C1 segment of cervical spinal cord (tissue), 14 donors: ENCODE measurements at places on chromosomes 13 and 19.

DNA sequence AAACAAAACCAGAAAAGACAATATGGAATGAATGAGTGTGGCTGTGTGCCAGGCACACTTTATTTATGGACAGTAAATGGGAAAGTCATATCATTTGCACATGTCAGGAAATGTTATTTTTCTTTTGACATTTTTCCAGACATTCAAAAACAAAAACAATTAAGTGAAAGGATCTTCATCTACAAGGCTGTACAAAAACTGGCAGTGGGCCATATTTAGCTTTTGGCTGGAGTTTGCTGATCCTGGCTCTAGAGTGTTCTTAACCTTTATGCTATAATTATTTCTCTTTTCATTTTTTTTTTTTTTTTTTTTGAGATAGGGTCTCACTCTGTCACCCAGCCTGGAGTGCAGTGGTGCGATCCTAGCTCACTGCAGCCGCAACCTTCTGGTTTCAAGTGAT, 6.5 kb upstream of the TNFSF9 start:
- no peak for DNase-seq

DNA sequence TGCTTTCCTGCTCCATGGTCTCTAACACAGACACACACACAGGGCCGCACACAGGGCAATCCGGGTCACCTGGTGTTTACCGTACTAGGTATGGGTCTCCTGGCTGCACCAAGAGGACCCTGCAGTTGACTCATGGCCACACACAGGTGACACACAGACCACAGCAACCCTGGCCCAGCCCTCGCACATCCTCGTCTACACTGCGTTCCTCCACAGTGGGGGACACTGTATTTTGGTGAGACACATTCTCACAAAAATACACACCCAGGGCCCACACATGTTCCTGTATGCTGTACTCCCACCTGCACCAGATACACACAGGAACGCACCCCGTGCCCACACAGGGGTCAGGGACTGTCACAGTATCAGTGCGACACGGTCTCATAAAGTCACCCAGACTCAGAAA, 12.8 kb downstream of the PDE4A start:
- no peak for DNase-seq

- DNase-seq = no peak
Measured at GRCh38 chr13:28705461-28706083, 13.2 kb downstream of the SLC46A3 start.

DNA sequence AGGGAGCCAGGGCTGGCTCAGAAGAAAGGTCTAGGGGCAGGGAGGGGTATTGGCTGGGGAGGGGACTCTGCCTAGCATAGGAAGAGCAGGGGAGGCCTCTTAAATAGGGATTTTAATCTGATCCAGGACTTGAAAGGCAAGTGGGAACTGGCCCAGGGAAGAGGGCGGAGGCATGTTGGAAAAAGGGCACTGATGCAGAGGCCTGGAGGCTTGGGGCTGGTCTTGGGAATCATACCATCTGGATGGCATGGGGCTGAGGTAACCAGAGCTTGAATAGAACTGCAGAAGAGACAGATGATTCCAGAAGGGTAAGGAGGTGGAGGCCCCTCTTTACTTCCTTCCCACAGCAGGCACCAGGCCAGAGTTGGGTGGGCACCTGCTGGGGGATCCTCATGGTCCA, 29.1 kb downstream of the CERS4 start:
- no peak for DNase-seq

- DNase-seq = no peak
Measured at GRCh38 chr13:26941345-26942174, 181.0 kb upstream of the GPR12 start.

GRCh38 chr19:49664171-49665035, 1.3 kb downstream of the IRF3 start:
- DNase-seq = peak; percentile 85

DNA sequence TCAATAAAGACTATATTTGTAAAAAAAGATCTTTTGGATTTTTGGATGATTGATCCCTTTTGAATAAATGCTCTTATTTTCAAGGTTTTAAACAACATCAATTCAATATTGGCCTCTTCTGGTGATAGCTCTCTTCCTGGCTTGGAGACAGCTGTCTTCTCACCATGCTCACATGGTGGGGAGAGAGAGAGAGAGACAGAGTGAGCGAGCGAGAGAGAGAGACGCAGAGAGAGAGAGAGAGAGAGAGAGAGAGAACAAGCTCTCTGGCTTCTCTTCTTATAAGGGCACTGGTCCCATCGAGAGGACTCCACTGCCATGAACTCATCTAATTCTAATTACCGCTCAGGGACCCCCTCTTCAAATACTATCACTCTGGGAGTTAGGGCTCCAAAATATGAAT, 32.1 kb upstream of the FARP1 start:
- DNase-seq = no peak
